Stimulated activated CD8-positive, alpha-beta memory T cell treated with anti-CD3 and anti-CD28 coated beads, Interleukin-2, amount 100 ng/mL, for 1 hour (primary cell): ENCODE measurements at places on chromosomes 6 and 20.

DNA sequence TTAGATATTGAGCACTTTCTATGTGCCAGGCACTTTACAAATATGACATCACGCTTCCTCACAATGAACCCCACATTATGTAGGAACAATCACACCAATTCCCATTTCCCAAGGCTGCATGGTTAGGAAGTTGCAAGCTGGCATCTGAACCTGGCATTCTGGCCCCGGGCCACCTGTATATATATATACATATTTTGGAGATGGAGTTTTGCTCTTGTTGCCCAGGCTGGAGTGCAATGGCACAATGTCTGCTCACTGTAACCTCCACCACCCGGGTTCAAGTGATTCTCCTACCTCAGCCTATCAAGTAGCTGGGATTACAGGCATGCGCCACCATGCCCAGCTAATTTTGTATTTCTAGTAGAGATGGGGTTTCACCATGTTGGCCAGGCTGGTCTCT, 30.4 kb downstream of the SRC start:
- no peak for DNase-seq

DNA sequence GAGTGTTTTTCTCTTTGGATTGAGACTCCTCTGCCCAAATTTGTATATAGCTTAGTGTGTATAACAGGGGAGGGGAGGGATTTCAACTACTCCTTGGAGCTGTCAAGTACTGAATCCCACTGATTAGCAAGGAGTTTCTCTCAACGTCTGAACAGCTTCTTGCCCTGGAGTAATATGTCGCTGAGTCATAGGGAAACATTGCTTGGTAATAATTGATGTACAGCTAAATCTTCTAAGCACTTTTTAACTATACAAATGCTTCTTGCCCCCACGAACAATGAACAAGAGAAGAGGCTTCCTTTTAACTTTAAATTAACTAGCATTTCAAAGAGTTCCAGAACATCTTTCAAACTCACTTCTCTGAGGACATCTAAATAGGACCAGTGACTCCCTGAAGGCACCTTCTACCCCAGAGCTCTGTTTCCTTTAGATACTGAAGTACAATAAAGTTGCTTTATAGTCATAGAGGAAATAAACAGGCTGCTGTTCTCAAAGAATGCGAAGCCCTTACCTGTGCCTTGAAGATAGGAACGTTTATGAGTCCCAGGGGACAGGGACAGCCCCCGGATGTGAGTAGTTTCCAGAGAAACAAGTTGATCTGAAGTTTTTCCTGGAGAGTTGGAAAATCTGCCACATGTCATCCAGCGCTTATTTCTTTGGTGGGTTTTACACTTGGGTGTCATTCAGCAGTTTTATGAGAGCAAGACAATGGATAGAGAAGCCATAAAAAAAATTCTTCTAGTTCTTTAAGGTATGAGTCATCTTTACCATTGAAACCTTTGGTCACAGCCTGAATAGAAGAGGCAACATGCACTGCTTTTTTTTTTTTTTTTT, 462.5 kb upstream of the BTBD3 start:
- DNase-seq, result no peak

DNA sequence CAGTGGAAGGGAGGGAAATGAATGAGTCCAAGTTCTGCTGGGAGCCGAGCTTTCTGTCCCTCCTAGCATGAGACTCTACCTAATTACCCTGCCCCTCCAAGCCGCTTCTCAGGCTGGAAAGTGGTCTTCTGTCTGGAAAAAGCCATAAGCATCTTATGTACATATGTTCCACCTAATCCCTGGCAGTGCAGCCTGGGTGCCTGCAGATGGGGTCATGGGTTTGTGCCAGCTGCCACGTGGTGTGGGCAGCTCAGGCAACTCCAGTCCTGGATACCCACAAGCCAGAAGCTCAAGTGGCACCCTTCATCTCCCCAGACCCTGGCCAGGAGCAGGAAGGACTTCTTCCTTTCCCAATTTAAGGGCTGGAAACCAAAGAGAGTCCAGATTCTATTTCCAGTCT, 253.1 kb downstream of the LY86 start:
- no peak for DNase-seq

DNA sequence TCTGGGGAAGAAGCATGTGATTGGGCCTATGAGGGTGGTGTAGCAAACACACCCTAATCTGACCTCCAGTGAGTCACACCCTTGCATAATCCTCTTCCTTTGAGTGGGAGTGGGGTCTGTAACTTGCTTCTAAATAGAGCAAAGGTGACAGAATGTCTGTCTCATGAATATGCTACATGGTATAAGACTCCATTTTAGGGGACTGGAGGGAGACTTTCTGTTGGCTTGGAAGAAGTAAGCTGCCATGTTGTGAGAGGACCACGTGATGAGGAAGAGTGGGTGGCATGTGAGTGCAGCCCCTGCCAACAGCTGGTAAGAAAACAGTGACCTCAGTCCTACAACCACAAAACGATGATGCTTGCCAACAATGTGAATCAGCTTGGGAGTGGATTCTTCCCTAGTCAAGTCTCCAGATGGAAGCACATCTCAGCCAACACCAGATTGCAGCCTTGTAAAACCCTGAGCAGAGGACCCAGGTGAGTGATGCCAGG, 3.7 kb downstream of the AK9 start:
- DNase-seq, result no peak

- no peak for DNase-seq
Measured at GRCh38 chr20:47438464-47439381, 63.0 kb upstream of the NCOA3 start.

DNA sequence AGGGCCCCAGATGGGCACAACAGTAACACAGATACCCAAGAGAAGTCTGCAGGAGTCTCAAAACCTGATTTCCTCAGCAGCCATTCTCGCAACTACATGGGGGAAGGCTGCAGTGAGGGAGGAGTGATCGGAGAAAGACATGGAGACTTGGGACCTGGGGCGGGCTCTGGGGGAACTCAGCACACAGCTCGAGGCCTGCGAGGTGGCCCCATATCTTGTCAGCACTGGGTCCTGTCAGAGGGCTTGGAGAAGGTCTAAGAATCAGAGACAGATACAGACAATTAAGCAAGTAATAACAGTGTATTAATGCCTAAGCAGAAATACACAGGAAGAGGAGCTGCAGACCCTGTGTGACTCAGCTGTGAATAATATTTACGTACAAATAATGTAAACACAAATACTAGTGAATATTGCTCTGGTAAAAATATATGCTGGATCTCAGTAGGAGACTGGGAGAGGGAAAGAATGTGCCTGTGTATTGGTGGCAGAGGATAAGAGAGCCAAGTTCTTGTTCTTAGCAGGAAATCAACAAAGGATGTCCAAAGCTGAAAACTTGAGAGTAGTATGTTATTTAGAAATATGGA, 336.2 kb downstream of the ZFAND3 start:
- DNase-seq, result no peak

DNA sequence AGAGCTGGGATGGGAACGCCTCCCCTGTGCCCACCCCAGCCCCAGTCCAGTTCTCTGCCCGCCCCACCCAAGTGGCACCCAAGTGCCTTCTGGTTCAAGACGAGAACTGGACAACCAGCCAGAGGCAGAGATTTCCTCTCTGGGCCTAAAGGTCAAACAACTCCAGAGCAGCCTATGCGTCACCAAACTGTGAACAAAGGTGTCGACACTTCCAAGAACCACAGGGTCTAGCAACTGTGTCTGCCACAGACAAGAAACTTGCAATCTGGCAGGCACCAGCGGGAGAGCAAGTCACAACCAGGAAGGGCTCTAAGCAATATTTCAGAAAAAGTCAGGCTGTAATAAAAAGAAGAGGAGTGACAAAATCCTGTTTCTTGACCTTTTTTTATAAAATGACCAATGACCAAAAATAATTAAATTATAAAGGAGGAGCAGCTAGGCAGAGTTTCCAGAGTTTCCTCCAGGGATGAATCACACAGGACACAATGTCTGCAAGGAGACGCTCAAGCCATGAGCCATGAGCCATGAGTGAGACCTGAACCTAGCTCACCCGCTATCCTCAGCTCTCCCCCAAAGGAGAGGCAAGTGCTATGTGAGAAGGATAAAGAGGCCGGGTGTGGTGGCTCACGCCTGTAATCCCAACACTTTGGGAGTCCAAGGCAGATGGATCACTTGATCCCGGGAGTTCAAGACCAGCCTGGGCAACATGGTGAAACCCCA, 11.1 kb downstream of the EDEM2 start:
- DNase-seq, result no peak

- no peak for DNase-seq
Measured at GRCh38 chr20:63357921-63358905, 2.9 kb downstream of the CHRNA4 start.

DNA sequence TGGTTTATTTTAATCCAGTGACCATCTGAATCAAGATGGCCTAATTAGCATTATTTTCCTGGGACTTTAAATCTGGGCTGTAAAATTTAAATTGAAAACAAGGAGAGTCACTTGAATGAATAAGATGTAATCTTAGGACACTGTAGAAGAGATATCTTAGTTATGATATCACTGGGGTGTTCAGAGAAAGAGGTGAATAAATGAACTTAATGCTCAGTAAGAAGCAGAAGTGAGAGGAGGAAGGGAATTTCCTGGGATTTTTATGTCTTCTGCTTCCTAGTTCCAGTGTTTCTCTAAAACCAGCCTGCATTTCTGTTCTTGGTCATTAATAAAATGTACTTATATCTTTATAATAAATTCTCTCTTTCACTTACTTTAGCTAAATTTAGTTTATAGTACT, 136.8 kb upstream of the PTPRK start:
- no peak for DNase-seq

GRCh38 chr6:116511424-116512110, at the start of gene CALHM5:
TSS of gene CALHM5 (plus strand) at chr6:116511639. CDS start at chr6:116511697, 58 bp downstream.
- no peak for DNase-seq

DNA sequence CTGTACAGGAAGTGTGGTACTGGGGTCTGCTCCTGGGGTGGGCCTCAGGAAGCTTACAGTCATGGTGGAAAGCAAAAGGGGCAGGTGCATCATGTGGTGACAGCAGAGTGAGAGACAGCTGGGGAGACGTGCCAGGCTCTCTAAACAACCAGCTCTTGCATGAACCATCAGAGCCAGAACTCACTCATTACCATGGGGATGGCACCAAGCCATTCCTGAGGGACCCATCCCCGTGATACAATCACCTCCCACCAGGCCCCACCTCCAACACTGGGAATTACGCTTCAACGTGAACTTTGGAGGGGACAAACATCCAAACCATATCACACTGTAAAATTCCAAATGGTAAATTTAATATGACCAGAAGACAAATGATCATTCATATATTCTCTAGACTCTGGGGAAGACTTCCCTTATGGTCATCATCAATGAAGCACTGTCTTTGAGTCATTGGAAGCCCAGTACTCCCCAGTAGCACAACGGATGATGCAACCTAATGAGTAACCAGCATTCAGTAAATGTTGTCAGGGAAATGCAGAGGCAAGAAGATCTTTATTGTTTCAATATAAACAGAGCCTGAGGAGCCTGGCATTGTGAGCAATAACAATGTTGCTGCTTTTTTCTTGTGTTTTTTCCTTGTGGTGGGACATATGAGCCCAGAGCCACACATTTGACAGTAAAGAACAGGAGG, 48.2 kb upstream of the RALY start:
- DNase-seq, result no peak

GRCh38 chr6:70299456-70299855, 3.4 kb downstream of the COL9A1 start:
- no peak for DNase-seq

GRCh38 chr20:25318471-25319240, 70.8 kb downstream of the PYGB start:
- no peak for DNase-seq

GRCh38 chr20:58706975-58707681, 14.5 kb downstream of the NPEPL1 start:
- no peak for DNase-seq
